ENCODE measurements at places on chromosomes 5 and 9. TPM values are rescaled to one million over a fixed set of nuclear protein-coding genes. Genes with fewer than 3 reads are reported as not detected.

GRCh38 chr5:123987956-123988355 is 476.0 kb downstream of the CSNK1G3 start:
- no peak overlapping the region for H3K4me3 ChIP-seq
- no peaks in the 10 kb centered on the region for H3K27me3 ChIP-seq
- no peak overlapping the region for H3K27ac ChIP-seq
- no peak for DNase-seq

DNA sequence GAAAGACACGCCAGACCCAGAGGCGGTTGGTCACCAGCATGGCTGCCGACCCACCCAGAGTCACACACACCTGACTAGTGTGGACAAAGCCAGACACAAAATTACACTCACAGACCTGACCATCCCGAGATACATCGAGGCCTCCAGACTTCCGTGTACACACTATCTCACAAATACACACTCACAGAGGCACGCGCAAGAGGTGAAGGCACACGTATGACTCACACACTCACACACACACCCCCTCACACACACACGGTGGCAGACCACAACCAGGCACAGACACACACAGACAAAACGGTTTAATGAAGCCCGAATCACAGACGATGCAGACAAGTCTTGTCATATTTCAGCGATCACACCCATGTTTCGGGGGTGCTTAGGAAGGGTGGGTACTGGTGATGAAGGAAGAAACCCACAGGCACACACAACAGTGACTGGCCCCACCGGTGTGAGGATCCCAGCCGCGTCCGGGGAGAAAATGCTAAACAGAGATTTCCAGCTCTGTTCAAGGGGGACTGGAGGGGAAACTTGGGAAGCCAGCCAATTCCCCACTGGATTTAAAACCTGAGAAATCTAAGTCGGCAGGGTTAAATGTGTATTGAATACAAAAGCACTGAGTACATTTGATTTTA is 51.3 kb downstream of the CRB2 start:
- no peaks in the 10 kb centered on the region for H3K36me3 ChIP-seq
- DNase-seq = peak; percentile 44
- no peaks in the 10 kb centered on the region for H3K4me1 ChIP-seq
- H3K27ac ChIP-seq = no peak overlapping the region

DNA sequence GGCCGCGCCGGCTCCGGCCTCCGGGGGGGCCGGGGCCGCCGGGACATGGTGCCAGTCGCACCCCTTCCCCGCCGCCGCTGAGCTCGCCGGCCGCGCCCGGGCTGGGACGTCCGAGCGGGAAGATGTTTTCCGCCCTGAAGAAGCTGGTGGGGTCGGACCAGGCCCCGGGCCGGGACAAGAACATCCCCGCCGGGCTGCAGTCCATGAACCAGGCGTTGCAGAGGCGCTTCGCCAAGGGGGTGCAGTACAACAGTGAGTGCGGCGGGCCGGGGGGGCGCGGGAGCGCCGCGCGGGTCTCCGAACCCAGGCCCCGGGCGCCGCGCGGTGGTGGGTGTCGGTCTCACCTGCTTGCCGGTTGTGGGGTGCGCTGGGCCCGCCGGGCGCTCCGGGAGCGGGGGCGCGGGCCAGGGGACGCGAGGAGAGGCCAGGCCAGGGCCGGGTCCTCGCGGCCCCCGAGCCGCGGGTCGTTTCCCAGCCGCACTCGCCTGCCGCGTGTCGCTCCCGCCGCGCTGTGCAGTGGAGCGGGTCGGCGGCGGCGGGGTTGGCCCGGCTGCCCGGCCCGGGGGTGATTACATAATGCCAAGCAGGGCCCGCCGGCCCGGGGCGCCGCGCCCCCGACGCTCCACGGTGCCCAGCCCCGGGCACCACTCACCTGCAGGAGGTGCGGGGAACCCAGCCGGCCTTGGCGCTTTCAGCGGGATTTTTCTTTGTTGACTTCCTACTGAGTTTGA is 492 bp downstream of the RABL6 start:
- peaks cover 29% of the 10 kb centered on the region for H3K4me1 ChIP-seq
- peaks cover 11% of the 10 kb centered on the region for H3K36me3 ChIP-seq
- peak overlapping the region; percentile 79 for H3K27ac ChIP-seq

DNA sequence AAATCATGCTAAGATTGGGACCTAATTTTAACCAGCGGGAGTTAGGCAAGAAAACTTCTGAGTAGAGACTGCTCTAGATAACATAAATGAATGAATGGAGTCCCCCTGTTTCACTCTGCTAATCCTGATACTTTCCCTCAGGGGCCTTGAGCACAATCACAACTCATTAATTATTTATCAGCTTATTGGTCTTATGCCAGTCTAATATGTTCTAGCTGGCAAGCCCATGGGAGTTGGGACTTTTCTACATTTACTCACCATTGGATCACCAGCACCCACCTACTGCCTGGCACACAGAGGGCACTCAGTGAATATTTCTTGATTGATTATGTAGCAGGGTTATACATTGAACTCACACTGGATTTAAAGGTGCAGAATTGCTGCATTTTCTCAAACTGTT is 13.5 kb upstream of the TMED7 start:
- H3K4me1 ChIP-seq = peaks cover 3% of the 10 kb centered on the region
- no peaks in the 10 kb centered on the region for H3K36me3 ChIP-seq
- H3K27me3 ChIP-seq = peaks cover 19% of the 10 kb centered on the region
- no peak for DNase-seq
- H3K27ac ChIP-seq = no peak overlapping the region
- H3K4me3 ChIP-seq = no peak overlapping the region

GRCh38 chr9:126690431-126691051 is 76.8 kb downstream of the LMX1B start:
- peaks cover 20% of the 10 kb centered on the region for H3K27me3 ChIP-seq
- H3K27ac ChIP-seq = no peak overlapping the region
- H3K4me1 ChIP-seq = no peaks in the 10 kb centered on the region

DNA sequence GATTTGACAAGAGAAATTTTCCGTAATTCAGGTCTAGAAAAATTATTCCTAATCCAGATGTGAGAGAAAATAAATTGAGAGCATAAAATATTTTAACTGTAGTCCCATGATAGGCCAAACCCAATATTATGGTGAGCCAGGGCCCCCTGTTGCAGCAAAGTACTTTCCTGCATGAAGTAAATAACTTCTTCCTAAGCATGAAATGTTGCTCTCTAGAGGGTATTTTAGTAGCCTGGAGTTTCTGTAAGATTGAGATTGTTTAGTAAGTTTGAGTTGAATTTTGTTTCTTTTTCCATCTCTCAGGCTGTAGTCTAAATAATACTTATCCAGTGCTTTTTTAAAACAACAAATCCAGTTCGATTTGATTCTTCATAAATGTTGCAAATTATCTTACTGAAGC is 317.5 kb upstream of the MPDZ start:
- no peaks in the 10 kb centered on the region for H3K36me3 ChIP-seq
- no peak for DNase-seq
- no peak overlapping the region for H3K4me3 ChIP-seq
- H3K4me1 ChIP-seq = peaks cover 23% of the 10 kb centered on the region

- no peaks in the 10 kb centered on the region for H3K4me1 ChIP-seq
- DNase-seq = no peak
- no peaks in the 10 kb centered on the region for H3K27me3 ChIP-seq
- H3K27ac ChIP-seq = no peak overlapping the region
Measured at GRCh38 chr9:3675946-3676345, 150.1 kb upstream of the RFX3 start.

DNA sequence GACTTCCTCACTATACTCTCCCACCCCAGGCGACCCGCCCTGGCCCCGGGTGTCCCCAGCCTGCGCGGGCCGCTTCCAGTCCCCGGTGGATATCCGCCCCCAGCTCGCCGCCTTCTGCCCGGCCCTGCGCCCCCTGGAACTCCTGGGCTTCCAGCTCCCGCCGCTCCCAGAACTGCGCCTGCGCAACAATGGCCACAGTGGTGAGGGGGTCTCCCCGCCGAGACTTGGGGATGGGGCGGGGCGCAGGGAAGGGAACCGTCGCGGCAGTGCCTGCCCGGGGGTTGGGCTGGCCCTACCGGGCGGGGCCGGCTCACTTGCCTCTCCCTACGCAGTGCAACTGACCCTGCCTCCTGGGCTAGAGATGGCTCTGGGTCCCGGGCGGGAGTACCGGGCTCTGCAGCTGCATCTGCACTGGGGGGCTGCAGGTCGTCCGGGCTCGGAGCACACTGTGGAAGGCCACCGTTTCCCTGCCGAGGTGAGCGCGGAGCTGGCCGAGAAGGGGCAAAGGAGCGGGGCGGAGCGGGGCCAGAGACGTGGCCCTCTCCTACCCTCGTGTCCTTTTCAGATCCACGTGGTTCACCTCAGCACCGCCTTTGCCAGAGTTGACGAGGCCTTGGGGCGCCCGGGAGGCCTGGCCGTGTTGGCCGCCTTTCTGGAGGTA is 2.1 kb downstream of the CA9 start:
- no peaks in the 10 kb centered on the region for H3K27me3 ChIP-seq
- H3K4me3 ChIP-seq = peak overlapping the region; percentile 57
- H3K4me1 ChIP-seq = peaks cover 38% of the 10 kb centered on the region
- H3K27ac ChIP-seq = no peak overlapping the region

GRCh38 chr5:179901462-179901861 is 6.2 kb downstream of the TBC1D9B start:
- H3K27me3 ChIP-seq = no peaks in the 10 kb centered on the region
- H3K4me1 ChIP-seq = peaks cover 8% of the 10 kb centered on the region
- H3K4me3 ChIP-seq = no peak overlapping the region
- DNase-seq = peak; percentile 22
- no peak overlapping the region for H3K27ac ChIP-seq
- H3K36me3 ChIP-seq = peaks cover 18% of the 10 kb centered on the region

DNA sequence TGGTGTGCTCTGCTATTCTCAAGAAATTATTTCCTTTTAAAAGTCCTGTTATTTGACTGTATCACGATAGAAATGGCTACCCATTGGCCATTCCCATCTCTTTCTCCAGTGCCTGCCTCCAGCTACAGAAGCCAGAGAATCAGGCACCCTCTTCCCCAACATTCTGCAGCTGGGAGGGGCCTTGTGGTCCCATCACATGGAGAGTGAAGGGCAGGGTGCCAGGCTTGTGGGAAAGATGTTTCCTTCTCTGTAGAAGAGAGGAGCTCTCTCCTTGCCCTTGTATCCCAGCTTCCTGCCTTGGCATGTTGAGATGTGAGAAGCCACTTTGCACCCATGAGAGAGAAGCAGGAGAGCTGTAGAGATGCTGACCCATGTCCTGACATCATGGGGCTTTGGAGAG is 465.0 kb downstream of the MTRR start:
- no peaks in the 10 kb centered on the region for H3K36me3 ChIP-seq
- no peak overlapping the region for H3K4me3 ChIP-seq
- DNase-seq = no peak
- H3K27me3 ChIP-seq = no peaks in the 10 kb centered on the region

DNA sequence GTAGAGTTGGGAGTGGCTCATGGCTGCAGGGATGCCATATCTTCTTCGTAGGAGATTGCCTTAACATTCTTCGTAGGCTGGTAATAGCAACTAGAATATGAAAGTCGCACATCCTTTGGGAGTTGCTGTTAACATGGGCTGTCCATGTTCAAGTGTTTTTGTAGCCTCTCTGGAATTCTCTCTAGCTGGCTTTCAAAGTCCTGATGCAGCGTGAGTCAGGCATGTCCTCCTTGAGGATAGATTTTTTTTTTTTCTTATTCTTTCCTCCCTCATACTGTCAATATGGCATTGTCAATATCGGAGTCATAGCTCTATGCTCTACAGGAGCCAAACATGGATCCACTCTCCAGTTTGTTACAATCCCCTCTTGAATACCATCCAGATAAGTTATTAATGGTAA is 494.8 kb upstream of the WWC1 start:
- no peak overlapping the region for H3K27ac ChIP-seq
- H3K4me3 ChIP-seq = no peak overlapping the region
- no peaks in the 10 kb centered on the region for H3K36me3 ChIP-seq
- no peaks in the 10 kb centered on the region for H3K27me3 ChIP-seq

DNA sequence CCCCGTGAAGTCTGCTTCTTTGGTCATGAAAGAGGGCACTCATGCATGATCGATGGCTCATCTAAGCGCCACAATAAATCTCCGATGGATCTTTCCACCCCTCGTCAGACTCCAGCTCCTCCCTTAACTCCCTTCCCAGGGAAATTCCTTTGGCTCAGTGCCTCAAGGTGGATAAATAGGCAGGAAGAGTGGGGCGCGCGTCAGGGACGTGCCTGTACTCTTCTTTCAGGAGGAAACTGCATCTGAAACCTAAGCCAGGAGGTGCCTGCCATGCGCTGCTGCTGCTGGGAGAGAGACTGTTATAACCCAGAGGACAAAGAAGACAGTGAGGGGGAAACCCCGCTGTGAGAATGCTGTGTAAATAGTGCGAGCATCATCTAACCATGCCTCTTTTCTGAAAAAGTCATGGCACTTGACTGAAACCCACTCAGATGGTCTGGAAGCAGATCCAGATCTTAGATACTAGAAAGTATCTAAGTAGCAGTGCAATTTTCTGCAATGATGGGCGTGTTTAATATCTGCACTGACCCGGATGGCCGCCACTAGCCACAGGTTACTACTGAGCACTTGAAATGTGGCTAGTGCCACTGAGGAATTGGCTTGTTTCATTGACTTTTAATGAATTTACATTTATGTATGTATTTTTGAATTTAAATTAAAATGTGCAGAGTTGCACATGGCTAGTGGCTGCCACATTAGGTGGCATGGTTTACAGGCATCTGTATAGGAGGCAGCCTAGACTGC is 120.3 kb upstream of the BASP1 start:
- H3K27me3 ChIP-seq = no peaks in the 10 kb centered on the region
- no peaks in the 10 kb centered on the region for H3K36me3 ChIP-seq
- H3K4me1 ChIP-seq = peaks cover 13% of the 10 kb centered on the region
- H3K27ac ChIP-seq = no peak overlapping the region
- no peak for DNase-seq

DNA sequence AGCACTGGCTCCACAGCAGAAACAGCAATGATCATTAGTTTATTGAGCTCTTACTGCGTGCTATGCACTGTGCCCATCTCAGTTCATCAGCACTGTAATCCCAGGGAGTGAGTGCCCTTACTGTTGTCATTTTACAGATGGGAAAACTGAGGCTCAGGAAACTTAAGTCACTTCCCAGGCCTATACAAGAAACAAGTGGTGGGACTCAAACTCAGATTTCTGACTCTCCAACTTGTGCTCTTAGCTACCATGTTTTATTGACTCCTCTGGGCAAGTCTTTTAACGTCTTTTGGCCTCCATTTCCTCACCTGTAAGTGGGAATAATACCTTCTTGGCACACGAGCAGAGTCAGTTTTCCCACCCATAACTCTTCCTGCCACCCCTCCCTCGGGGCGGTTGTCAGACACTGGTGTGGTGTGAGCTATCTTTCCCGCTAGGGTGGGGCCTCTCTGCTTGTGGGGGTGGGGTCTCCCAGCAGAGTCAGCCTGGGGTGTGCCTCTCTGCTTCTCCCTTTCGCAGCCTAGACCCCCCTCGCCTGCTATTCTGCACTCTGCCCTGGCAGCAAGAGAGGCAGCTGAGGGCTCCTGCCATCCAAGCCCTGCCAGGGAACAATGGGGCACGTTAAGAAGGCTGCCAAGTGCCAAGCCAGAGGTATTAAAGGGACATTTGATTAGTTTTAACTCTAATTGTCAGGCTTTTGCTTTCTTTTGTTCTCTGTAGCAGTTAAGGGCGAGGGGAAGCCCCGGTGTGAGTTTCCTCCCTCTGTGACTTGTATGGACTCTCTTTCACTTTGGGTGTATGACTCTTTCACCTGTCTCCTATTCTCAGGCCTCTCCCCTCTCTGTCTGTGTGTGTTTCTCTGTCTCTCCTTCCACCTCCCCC is 12.1 kb downstream of the GALNT10 start:
- no peaks in the 10 kb centered on the region for H3K27me3 ChIP-seq
- peaks cover 88% of the 10 kb centered on the region for H3K4me1 ChIP-seq
- no peak overlapping the region for H3K4me3 ChIP-seq
- H3K27ac ChIP-seq = peak overlapping the region; percentile 66
- DNase-seq = no peak
- H3K36me3 ChIP-seq = peaks cover 20% of the 10 kb centered on the region

SLC6A19 gene
- total RNA-seq = not detected

IFNA13 gene
- not detected for total RNA-seq

RETREG1 gene
- total RNA-seq = 3.3 TPM

FRRS1L gene
- total RNA-seq = 5.3 TPM

CSNK1G3 gene
- 39.4 TPM for total RNA-seq

SLC36A3 gene
- not detected for total RNA-seq

CAMK2A gene
- total RNA-seq = 0.24 TPM

SLC46A2 gene
- total RNA-seq = not detected

All from chondrocyte (in vitro differentiated cells).